ENCODE measurements at places on chromosomes 1 and 21. TPM values are rescaled to one million over a fixed set of nuclear protein-coding genes. Genes with fewer than 3 reads are reported as not detected.

The NHLH1 gene
- not detected for total RNA-seq

The NUDT4B gene
- total RNA-seq = not detected

The ZNF691 gene
- total RNA-seq = 3.3 TPM

The LCE3E gene
- not detected for total RNA-seq

The CFAP45 gene
- not detected for total RNA-seq

The FCRLA gene
- total RNA-seq = not detected

The KLHDC7A gene
- total RNA-seq = 1.8 TPM

The HS2ST1 gene
- total RNA-seq = 7.2 TPM

The TDRD5 gene
- total RNA-seq = not detected

The SPATA21 gene
- not detected for total RNA-seq

The LMOD1 gene
- total RNA-seq = 102 TPM

The ZNF648 gene
- not detected for total RNA-seq

The LCE2B gene
- not detected for total RNA-seq

Measured in stomach (tissue), 19 donors.